ENCODE measurements at places on chromosomes 1 and 21.

DNA sequence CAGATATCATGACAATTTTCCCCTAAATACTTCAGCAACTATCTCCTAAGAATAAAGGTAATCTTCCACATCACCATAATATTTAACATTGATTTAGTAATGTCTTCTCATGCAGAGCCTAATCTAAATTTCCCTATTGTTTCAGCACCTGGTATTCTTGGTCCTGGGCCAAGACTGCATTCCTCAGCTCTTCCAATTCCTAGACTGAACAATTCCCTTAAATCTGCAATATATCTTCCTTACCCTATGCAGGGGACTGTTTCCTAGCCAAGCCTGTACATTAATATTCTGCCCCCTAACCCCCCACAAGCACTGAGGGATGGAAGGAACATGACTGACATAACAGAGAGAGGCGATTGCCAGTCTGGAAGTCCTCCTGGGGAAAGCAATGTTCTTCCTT is 28.7 kb upstream of the DISP1 start:
- DNase-seq = no peak

GRCh38 chr1:111448482-111448917 is 556 bp downstream of the WDR77 start:
- DNase-seq = no peak

GRCh38 chr21:33455686-33456446 is 23.9 kb downstream of the TMEM50B start:
- no peak for DNase-seq

DNA sequence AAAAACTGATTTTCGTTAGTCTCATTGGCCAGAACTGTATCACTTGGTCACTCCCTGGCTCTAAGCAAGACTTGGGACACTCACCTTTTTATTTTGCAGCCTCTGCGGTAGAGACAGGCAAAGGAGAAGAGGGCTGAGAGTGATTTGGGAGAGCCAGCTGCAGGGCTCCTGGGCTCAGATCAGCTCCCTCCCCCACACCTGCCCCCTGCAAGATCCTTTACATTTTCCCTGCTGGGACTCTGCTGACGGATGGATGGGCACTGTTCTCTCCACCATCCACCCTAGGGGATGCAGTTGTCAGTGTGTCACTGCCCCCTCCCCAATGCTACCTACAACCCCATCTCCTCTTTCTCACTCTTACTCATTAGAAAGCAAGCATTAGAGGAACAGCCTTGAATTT is 301.1 kb upstream of the KAZN start:
- no peak for DNase-seq

GRCh38 chr1:75990686-75991085 is 58.5 kb upstream of the ASB17 start:
- no peak for DNase-seq

DNA sequence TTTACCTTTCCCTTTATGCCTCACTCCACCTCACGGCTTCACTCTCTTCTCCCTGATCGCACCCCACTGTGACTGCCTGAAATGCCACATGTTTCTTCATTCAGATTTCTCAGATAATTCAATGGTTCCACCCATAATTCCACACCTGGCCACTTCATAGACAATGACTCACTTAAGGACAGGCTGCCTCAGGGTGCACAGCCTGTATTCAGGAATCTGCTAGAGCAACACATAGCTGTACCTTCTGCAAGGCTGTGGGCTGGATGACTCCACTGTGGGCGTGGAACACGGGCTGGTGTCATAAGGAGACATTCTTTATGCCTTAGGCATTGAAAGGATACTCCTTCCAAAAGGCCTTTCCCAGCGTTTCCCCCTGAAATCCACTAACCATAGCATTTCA is 36.1 kb downstream of the L1TD1 start:
- peak; percentile 35 for DNase-seq

- no peak for DNase-seq
These were observed 44.8 kb upstream of the ZNF326 start for GRCh38 chr1:89949991-89950624.

- peak; percentile 56 for DNase-seq
These were observed 91.6 kb downstream of the GALNT2 start for GRCh38 chr1:230158415-230159291.

DNA sequence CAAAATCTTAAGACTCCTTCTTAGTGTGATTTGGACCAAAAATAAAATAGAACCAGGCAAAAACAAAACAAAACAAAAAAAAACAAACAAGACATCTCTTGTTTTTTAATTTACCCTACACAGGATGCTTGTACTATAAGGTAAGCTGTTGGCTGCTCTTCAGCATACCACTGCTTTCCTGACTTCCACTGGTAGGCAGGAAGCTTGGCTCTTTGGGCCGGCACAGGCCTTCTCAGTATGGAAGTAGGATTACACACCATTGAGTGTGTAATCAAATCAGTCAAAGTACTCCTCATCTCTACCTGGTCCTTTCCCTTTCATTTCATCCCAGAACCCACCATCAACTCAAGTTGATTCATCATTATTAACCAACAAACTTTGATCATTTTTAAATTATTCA is 61.9 kb upstream of the RGS1 start:
- DNase-seq = no peak

DNA sequence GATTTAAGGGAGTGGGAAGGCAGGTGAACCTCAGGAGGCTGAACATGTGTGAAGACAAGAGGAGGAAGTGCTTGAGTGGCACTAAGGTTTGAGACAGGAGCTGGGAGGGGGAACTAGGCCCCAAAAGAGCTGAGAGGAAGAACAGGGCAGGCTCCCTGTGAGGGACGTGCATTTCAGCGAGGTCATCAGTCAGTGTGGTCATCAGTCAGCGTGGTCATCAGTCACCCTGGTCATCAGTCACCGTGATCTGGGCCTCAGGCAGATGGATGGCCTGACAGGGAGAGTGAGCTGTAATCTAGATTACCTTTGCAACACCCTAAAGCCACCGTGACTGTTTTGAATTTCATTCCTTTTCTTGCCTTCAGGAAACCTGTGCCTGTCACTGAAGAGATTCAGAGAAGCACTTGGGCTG is 29.1 kb downstream of the VTCN1 start:
- no peak for DNase-seq

DNA sequence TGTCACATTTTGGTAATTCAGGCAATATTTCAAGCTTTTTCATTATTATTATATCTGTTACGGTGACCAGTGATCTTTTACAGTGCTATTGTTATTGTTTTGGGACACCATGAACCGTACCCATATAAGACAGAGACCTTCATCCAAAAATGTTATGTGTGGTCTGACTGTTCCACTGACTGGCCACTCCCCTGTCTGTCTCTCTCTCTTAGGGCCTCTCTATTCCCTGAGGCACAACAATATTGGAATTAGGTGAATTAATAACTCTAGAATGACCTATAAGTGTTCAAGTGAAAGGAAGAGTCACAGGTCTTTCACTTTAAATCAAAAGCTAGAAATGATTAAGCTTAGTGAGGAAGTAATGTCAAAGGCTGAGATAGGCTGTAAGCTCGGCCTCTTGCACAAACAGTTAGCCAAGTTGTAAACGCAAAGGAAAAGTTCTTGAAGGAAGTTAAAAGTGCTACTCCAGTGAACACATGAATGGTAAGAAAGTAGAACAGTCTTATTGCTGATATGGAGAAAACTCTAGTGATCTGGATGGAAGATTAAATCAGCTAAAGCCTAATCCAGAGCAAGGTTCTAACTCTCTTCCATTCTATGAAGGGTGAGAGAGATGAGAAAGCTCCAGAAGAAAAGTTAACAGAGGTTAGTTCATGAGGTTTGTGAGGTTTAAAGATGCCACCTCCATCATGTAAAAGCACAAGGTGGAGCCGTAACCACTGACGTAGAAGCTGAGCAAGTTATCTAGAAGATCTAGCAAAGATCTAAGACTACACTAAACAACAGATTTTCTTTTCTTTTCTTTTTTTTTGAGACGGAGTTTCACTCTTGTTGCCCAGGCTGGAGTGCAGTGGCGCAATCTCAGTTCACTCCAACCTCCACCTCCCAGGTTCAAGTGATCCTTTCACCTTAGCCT is 19.7 kb upstream of the DIPK1A start:
- no peak for DNase-seq

- DNase-seq = no peak
These were observed 166.9 kb downstream of the TOMM20 start for GRCh38 chr1:234961456-234962339.

- no peak for DNase-seq
These were observed 7.2 kb downstream of the ARF1 start for GRCh38 chr1:228089519-228090380.

GRCh38 chr1:206537141-206537540 is 29.8 kb downstream of the RASSF5 start:
- no peak for DNase-seq

- no peak for DNase-seq
These were observed 19.4 kb upstream of the SRSF4 start for GRCh38 chr1:29200906-29201594.

DNA sequence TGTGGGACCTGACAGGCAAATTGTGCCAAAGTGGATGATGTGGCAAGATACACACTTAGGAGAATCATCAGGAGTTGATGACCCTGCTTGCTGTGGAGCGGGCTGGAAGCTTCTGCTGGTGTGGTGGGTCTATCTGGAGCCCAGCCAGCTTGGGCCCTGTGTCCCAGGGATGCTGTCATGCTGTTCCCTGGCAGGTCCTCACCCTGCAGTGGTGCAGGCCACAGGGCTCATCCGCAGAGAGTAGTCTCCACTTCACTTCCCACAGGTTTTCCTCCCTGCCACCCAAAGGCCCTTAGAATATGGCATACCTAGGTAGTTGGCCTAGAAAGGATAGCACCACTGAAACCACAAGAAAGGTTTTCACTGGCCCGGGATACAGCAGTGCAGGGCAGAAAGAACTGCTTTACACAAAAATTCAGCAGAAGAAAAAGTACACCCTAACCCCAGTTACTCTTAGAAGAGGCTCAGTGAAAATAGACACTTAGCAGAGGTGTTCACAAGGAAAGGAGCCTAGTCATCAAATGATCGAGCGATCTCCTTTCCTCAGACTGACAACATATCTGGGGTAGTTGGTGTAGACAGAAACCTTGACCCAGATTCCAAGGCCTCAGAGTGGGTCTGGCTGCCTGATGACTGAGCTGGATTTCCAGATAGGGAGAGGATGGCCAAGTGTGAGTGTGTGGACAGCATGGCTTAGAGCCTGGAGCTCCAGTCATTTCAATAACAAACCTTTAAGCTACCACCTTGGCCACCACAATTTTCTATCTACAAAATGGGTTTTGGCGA is 1.3 kb upstream of the C1orf226 start:
- DNase-seq = no peak

GRCh38 chr1:111214074-111214801 is 13.3 kb upstream of the CHI3L2 start:
- DNase-seq = no peak

- peak; percentile 95 for DNase-seq
These were observed 17.1 kb upstream of the EDN2 start for GRCh38 chr1:41501581-41501980.

DNA sequence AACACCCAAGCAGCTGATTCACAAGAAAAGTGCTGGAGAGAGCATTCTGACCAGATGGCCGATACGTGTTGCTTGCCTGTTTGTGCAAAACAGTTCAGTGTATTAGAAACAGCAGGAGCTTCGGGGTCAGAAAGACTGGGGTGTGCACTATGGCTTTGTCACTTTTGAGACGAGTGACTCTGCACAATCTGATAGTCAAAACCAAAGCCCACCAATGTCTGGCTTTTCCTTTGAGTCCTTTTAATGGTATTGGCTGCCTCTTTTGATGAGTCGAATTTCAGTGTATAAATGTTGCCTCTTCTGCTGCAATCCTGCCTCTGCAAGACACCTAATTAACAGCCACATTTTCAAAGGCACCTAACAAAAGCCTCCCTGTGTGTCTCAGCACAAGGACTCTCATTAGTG is 444.6 kb downstream of the AJAP1 start:
- DNase-seq = no peak

DNA sequence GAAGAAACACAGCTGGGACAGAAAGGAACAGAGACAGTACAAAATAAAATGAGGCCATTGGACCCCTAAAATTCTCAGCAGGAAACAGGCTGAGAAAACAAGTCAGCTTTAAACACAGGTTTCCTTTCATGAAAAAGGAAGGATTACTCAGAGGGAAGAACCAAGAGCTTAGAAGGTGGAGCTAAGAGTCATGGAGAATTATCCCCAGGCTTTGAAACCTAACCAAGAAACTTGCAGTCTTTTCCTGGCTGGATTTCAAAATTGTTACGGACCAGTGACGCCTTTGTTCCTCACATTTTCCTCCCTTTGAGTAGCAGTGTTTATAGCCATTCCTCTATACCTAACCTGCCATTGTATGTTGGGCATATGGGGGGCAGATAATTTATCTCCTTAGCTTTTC is 8.8 kb downstream of the HMGB4 start:
- DNase-seq = no peak

- no peak for DNase-seq
These were observed 960 bp downstream of the PCSK9 start for GRCh38 chr1:55040083-55040932.

DNA sequence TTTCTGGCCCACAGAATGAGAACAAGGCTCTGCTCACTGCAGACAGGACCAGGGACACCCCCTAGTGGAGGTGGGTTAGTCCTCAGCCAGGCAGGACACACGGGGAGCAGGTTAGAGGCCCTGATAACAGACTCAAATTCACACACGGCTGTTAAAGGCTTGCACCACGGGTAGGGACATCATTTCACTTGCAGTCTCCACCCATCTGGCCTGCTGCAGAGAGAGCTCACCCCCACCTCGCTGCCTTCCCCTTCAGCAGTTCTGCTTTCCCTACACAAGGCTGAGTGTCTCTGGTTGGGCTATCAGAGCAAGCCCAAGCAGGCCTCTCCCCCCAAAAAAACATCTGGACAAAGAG is 20.6 kb downstream of the MEF2D start:
- no peak for DNase-seq

DNA sequence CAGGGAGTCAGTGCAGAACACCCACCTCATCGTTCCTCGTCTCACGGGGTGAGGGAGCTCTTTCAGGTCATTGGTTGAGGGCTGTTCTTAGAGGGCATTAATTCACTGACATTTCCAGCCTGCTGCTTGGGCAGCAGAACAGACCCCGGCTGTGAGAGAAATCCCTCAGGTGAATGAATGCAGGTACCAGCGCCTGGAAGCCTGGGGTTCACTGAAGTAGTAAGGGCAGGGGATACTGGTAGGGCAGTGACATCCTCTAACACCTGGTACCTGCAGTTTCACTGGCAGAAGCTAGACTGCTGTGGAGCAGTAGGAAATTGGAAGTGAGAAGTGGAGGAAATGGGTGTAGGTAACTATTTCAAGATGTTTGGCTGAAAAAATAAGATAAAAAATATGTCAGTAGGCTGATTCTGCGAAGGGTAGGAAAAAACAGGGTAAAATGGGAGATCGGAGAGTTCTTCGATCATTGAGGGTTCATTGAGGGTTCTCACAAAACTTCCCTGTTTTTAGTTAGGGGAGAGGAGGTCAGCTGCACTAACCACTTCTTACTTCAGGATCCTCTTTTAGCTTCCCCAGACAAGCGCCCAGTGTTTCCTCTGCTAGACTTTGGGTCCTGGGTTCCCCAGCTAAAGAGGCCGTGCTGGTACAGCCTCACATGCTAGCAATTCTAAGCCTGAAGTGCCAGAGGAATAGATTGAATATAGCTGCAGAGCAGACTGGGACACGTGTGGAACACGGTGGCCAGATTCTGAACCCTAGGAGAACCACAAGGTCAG is 55.2 kb downstream of the RNF220 start:
- DNase-seq = no peak

- DNase-seq = no peak
These were observed 99.0 kb downstream of the IER5 start for GRCh38 chr1:181187337-181188126.

GRCh38 chr1:113058941-113059706 is 13.9 kb upstream of the LRIG2 start:
- DNase-seq = no peak

All from T47D (cell line).